Activated naive CD4-positive, alpha-beta T cell treated with Interleukin-2 at 50 U/mL for 16 hours (primary cell): ENCODE measurements at places on chromosomes 1 and 21.

DNA sequence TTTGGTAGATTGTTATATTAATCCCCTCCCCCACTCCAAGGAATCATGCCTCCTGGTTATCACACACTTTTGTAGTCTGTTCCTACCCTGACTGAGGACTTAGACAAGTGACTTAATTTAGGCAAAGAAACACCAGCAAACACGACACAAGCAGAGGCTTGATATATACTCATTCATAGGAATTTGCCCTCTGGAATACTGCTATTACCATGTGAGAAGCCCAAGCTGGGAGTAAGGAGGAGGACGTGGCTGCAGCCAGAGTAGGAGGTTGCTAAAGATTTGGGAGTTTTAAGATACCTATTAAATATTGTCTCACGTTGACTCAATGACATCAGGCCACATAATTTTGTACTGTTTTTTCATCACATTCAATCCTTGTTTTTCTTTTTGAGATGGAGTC is 100.2 kb downstream of the LRRC53 start:
- no peak for DNase-seq

- peak; percentile 6 for DNase-seq
These were observed 183.3 kb upstream of the TMEM51 start for GRCh38 chr1:14970115-14970798.

- DNase-seq: no peak
These were observed 8.9 kb downstream of the PLD5 start for GRCh38 chr1:242515555-242515954.

DNA sequence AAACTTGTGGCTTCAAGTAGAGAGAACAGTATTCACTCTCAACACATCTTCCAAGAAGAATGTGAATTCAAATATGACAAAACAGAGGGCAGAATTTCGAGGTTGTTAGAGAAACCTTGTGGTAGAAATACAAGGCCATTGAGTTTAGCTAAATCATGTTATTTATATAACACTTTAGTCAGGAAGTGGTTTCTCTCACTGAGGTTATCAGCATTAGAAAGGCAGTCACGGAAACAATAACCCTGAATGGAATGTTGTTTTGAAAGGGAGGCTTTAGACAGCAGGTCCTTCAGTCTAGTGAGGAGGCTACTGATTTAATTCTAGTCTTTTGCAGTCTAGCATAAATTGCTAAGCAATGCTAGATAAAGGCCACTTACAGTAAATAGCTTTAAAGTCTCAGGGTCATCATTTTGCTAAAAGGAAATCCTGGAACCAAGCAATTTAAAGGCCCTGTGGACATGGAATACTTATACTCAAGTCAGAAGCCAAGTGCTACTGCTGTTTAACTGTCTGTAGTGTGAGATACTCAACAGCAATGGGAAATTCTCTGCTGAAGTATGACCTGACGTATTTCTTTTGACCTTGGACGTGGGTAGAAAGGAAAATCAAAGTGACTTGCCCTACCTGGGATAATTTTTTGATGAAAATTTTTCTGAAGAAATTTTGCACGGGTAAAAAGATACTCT is 89.0 kb upstream of the CHODL start:
- DNase-seq: no peak

GRCh38 chr1:8362701-8363101 is 44.8 kb downstream of the SLC45A1 start:
- DNase-seq: no peak

- DNase-seq: no peak
These were observed 15.3 kb downstream of the KRTAP10-1 start for GRCh38 chr21:44524414-44525371.

- DNase-seq: no peak
These were observed 61.3 kb upstream of the WDR26 start for GRCh38 chr1:224495866-224496265.

- no peak for DNase-seq
These were observed 634 bp downstream of the ALG14 start for GRCh38 chr1:95072117-95072516.

- no peak for DNase-seq
These were observed 36.5 kb upstream of the KCND3 start for GRCh38 chr1:112026016-112026415.

DNA sequence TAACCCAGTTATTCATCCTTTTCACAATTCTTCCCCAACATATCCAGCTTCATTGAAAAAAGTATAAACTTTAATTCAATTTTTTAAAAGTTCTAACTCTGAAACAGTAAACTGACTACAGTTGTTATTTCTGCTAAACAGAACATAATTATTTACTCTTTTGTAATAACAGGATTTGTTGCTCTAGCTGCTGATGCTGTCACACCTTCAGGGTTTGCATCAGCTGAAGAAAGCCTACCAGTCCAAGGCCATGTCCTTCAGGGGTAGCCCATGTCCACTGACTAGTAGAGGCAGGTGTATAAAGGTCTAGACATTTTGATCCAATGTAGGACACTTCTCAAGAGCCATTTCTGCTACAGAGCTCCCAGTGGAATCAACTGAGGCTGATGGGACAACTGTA is 107.7 kb downstream of the CDC42BPA start:
- DNase-seq: no peak

GRCh38 chr1:16608838-16609560 is 4.4 kb downstream of the NBPF1 start:
- DNase-seq: no peak

DNA sequence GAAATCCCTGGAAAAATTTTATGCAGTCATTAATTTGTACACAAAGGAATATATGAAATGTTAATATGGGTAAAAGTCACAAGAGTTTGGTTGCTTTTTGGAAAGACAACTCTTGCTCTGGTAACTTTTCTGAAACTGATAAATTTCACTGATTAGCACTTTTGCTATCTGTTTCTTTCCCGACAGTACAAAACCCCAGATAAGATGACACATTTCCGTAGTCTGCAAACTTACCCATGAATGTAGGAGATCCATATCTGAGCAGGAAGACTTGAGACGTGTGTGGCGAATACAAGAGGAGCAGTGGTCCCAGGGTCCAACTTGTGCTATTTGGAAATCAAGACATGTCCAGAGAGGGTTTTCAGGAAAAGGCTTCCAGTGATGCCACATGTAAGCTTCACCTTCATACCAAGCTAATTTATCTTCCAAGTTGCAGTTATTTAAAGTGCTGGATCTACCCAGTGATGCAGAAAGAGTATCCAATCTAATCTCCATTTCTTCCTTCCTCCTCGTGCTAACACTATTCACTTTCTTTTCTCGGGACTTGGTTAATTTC is 35.9 kb upstream of the SAMSN1 start:
- DNase-seq: peak; percentile 11

DNA sequence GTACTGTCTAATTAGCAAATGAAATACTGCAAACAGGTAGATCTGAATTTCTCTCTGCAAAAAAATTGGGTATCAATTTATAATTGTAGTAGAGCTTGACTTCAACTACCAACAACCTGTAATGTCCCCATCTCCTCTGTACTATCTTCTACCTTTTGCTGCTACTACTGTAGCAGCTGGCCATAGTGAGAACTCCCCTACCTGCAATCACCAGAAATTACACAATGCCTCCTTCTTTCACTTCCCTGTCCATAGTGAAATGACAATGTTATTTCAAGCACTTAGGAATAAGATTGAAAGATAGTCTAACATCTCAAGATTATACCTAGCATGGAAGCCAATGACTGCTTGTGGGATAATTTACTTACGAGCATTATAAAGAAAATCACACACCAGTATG is 100.4 kb downstream of the ACBD6 start:
- no peak for DNase-seq

DNA sequence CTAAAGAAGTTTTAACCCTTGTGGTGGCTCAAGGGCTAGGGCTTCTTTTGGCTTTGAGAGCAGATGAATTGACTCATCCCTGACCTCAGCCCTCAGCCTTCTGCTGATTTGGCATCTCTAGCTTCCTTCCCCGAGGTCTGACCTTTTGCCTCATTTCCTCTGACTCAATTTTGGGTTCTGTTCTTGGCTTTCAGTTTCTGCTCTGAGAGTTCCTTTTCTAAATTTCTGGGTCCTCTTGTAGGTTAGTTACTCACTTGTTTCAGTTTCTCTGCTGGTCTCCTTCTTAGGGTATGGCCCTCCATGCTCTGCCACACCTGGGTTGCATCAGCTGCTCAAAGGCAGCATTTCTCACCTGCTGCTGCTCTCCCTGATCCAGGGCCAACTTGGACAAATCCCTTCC is 19.4 kb downstream of the PDE4B start:
- peak; percentile 55 for DNase-seq

DNA sequence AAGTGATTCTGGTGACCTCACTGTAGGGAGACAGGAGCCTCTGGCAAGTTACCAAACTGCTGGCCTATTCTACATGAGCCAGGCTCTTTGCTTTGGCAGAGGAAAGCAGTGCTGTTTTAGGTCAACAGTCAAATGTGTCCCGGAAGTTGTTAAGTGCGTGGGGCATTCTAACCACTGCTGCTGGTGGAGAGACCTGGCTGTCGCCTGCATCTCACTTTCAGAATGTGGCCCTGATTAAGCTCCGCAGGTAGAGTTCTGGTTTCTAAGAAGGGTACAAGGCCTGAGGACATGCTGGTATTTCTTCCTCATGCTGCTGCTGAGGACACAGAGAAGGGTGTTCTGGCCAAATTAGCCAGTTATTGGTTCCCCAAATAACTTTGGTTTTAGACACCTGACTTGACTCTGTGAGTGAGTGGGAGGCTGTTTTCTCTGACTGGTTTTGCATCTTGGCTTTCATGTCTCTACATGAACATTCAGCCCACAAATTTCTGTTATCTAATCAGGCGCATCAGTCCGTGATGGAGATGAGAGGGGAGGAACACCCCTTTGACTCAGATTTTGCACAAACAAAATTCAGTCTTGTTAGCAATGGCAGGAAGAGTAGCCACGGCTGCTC is 120.8 kb downstream of the LMO4 start:
- DNase-seq: peak; percentile 64

- DNase-seq: peak; percentile 51
These were observed 10.8 kb upstream of the DUSP12 start for GRCh38 chr1:161738627-161739287.
